Common myeloid progenitor, CD34-positive (primary cell): ENCODE measurements at places on chromosomes 2 and 18.

DNA sequence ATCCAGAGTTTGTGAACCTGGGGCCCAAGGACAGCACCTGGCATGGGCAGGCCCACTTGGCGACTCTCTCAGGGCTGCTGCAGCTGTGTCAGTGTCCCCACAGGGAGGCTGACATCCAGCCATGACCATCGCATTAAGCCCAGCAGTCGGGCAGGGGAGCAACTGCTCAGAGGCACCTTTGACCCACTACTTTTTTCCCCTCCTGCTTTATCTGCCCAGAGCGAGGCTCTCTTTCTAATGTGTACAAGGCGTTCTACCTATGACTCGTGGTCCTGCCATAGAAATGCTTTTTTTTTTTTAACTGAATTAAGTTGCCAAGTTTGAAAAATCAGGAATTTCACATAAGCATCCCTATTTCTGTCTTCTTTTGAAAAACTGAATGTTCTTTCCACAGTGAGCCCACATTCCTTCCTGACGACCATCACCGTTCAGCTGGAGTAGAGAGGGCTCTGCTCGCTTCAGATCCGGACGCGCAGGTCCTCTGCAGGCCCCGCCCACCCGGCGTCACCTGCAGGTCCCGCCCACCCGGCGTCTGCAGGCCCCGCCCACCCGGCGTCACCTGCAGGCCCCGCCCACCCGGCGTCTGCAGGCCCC lies 403 bp upstream of the CLUL1 start:
- no peaks in the 10 kb centered on the region for H3K4me1 ChIP-seq
- H3K27me3 ChIP-seq, result no peaks in the 10 kb centered on the region
- peak; percentile 68 for DNase-seq
- H3K27ac ChIP-seq, result no peak overlapping the region

DNA sequence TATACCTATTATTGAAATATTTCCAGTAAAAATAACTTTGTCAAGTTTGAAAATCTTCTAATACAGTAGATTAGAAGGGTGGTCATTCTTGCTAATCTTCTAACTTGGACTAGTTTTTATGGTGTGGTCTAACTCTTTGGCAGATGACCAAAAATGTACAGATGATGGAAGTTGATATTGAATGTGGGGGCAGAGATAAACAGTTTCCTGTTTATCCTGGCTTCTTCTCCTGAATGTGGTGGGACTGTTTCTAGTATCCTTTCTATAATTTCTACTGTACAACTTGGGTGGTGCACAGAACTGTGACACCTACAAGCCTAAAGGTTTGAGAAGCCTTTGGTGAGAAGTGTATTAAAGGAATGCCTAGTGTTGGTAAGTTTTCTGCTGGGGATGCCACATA lies 178.7 kb downstream of the PDE11A start:
- no peaks in the 10 kb centered on the region for H3K27me3 ChIP-seq
- no peaks in the 10 kb centered on the region for H3K4me1 ChIP-seq
- H3K27ac ChIP-seq, result no peak overlapping the region
- no peaks in the 10 kb centered on the region for H3K36me3 ChIP-seq
- DNase-seq, result peak; percentile 62
- H3K4me3 ChIP-seq, result no peak overlapping the region

- H3K27me3 ChIP-seq, result no peaks in the 10 kb centered on the region
- H3K4me1 ChIP-seq, result no peaks in the 10 kb centered on the region
- H3K36me3 ChIP-seq, result peaks cover 25% of the 10 kb centered on the region
- no peak for DNase-seq
Observed at GRCh38 chr2:159545085-159545484, 71.3 kb downstream of the BAZ2B start.

GRCh38 chr2:66845307-66845706 lies 410.4 kb downstream of the MEIS1 start:
- H3K27ac ChIP-seq, result no peak overlapping the region
- H3K4me1 ChIP-seq, result no peaks in the 10 kb centered on the region
- H3K4me3 ChIP-seq, result no peak overlapping the region
- DNase-seq, result no peak
- H3K36me3 ChIP-seq, result no peaks in the 10 kb centered on the region
- no peaks in the 10 kb centered on the region for H3K27me3 ChIP-seq

DNA sequence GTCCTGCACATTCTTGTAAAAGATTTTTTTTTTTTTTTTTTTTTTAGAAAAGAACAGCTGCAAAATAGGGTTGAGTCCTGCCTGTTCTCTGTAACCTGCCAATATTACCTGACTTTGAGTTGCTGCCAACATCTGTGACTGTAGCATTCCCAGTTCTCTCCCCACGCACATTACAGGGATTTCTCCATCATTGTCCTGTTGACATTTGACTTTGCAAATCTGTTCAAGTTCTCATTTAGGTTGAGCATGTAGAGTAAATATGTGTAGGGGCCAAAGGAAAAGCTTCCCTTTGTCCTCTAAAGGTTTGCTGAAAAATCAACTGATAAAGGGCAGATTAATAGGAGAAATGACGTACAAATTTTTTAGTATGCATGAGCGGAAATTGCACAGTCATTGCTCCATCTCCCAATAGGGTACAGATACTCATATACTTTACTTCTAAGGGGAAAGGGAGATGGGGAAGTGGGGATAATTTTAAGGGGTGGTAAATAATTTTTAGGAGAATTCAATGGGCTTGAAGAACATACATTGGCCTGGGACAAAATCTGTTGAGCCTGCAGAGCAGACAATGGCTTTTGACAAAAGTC lies 385.5 kb downstream of the PIK3C3 start:
- no peak overlapping the region for H3K4me3 ChIP-seq
- H3K4me1 ChIP-seq, result no peaks in the 10 kb centered on the region

GRCh38 chr18:67730886-67731285 lies 214.4 kb upstream of the DSEL start:
- H3K27me3 ChIP-seq, result no peaks in the 10 kb centered on the region
- no peak for DNase-seq
- no peaks in the 10 kb centered on the region for H3K36me3 ChIP-seq
- no peaks in the 10 kb centered on the region for H3K4me1 ChIP-seq
- H3K27ac ChIP-seq, result no peak overlapping the region

GRCh38 chr2:238493880-238494572 lies 67.3 kb downstream of the ASB1 start:
- H3K27me3 ChIP-seq, result no peaks in the 10 kb centered on the region
- no peak for DNase-seq
- no peaks in the 10 kb centered on the region for H3K36me3 ChIP-seq
- no peak overlapping the region for H3K27ac ChIP-seq
- H3K4me1 ChIP-seq, result no peaks in the 10 kb centered on the region

DNA sequence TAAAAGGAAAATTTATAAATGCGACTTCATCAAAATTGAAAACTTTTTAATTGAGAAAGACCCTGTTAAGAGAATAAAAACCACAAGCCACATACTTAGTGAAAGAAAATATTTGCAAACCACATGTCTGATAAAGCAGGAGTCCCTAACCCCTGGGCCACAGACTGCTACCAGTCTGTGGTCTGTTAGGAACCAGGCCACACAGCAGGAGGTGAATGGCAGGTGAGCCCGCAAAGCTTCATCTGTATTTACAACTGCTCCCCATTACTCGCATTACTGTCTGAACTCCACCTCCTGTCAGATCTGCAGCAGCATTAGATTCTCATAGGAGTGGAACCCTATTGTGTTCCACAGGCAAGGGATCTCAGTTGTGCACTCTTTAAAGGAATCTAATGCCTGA lies 95.5 kb upstream of the CRACDL start:
- H3K4me3 ChIP-seq, result no peak overlapping the region
- H3K27me3 ChIP-seq, result no peaks in the 10 kb centered on the region
- H3K27ac ChIP-seq, result no peak overlapping the region
- H3K4me1 ChIP-seq, result no peaks in the 10 kb centered on the region
- no peaks in the 10 kb centered on the region for H3K36me3 ChIP-seq
- DNase-seq, result peak; percentile 1

- peak; percentile 69 for DNase-seq
- no peaks in the 10 kb centered on the region for H3K36me3 ChIP-seq
- H3K4me1 ChIP-seq, result peaks cover 15% of the 10 kb centered on the region
- no peaks in the 10 kb centered on the region for H3K27me3 ChIP-seq
Observed at GRCh38 chr2:233404222-233404621, 49.9 kb downstream of the DGKD start.

DNA sequence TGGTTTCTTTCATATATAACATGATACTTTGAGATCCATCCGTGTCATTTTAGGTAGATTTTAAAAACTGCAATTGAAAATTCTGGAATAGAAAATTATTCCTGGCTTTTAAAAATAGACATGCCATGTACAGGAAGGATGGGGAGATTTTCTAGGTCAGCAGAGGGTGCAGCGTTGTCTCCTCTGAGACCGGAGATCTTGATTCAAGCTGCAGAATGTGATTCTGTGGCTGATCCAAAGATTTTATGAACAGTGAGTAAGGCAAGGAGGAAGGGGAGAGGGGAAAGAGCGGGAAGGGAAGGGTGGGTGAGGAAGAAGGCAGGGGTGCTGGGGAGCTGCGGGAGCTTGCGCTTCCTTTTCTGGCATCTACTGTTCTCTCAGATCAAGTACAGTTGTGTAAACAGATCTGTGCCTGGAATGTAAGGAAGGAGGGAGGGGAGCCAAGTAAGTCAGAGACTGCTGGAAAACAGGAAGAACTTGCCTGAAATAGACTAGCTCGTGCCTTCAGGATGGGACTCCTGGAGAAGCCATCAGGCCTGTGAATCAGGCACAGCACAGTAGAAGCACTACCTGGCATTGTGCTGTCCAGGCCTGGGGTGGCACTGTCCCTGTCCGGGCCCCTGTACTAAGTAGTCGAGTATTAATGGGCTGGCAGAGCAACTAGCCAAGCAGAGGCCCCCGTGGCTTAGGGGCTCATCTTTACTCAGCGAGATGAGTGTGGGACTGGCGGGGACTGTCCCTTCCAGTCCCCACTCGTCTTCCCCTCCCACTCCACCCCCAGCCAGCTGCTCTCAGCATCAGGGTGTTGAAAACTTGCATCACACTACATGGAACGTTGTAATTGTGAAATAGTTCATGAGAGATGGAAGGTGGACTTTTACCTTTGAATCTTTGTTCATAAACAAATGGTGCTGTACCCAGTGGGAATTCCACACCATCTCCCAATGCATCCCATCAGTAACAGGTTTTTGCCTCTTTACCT lies 163.5 kb downstream of the UXS1 start:
- H3K4me1 ChIP-seq, result no peaks in the 10 kb centered on the region
- H3K27me3 ChIP-seq, result no peaks in the 10 kb centered on the region
- no peak overlapping the region for H3K4me3 ChIP-seq
- H3K36me3 ChIP-seq, result no peaks in the 10 kb centered on the region
- no peak overlapping the region for H3K27ac ChIP-seq

GRCh38 chr2:108403494-108403893 lies 25.7 kb downstream of the SULT1C4 start:
- no peak for DNase-seq
- no peak overlapping the region for H3K4me3 ChIP-seq
- no peaks in the 10 kb centered on the region for H3K4me1 ChIP-seq
- H3K27ac ChIP-seq, result no peak overlapping the region
- no peaks in the 10 kb centered on the region for H3K27me3 ChIP-seq

- H3K4me1 ChIP-seq, result peaks cover 16% of the 10 kb centered on the region
- no peak overlapping the region for H3K27ac ChIP-seq
- DNase-seq, result no peak
- peaks cover 8% of the 10 kb centered on the region for H3K27me3 ChIP-seq
- H3K36me3 ChIP-seq, result no peaks in the 10 kb centered on the region
- no peak overlapping the region for H3K4me3 ChIP-seq
Observed at GRCh38 chr2:162074928-162075688, 1.1 kb upstream of the DPP4 start.

DNA sequence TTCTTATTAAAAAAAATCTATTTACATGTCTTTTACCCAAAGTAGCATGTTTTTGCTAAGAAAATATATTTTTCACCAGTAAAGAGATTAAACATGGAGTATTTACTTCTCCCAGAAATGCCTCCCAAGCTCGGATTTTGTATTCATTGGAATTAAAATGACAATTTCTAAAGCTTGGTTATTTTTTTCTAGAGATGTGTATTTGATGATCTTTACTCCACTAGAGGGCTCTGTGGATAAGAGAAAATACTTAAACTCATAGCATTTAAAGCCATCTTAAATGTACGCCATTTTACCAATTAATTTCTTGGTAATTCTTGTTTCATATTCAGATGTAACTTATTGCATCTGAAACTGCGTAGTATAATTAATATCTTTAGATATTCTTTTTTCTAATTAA lies 461.4 kb downstream of the GALR1 start:
- no peak overlapping the region for H3K4me3 ChIP-seq
- peak; percentile 2 for DNase-seq
- H3K4me1 ChIP-seq, result no peaks in the 10 kb centered on the region
- H3K27ac ChIP-seq, result no peak overlapping the region

- H3K4me3 ChIP-seq, result no peak overlapping the region
- no peak overlapping the region for H3K27ac ChIP-seq
- H3K27me3 ChIP-seq, result no peaks in the 10 kb centered on the region
- H3K36me3 ChIP-seq, result no peaks in the 10 kb centered on the region
Observed at GRCh38 chr18:29594493-29594892, 1417.6 kb upstream of the CDH2 start.

GRCh38 chr2:162038725-162039124 lies 35.3 kb downstream of the DPP4 start:
- no peak overlapping the region for H3K4me3 ChIP-seq
- H3K4me1 ChIP-seq, result no peaks in the 10 kb centered on the region
- DNase-seq, result no peak
- no peaks in the 10 kb centered on the region for H3K36me3 ChIP-seq
- no peaks in the 10 kb centered on the region for H3K27me3 ChIP-seq

- no peaks in the 10 kb centered on the region for H3K36me3 ChIP-seq
- no peak overlapping the region for H3K27ac ChIP-seq
- H3K4me1 ChIP-seq, result peaks cover 7% of the 10 kb centered on the region
Observed at GRCh38 chr2:137924019-137924418, 40.3 kb upstream of the HNMT start.

DNA sequence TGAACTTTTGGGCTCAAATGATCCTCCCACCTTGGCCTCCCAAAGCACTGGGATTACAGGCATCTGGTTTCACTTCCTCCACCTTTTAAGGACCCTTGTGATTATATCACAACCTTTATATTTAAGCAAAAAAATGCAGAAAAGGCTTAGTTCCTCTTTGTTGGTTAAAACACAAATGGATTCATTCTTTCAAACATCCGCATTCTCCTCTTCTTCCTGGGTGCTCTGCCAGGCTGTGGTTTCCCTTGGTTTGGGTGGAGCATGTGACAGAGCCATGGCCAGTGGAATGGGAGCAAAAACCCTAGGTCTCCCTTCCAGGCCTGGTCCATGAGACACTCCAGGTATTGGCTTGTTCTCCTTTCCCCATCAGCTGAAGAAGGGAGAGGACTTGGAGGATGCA lies 9.9 kb upstream of the SLC66A3 start:
- no peak for DNase-seq
- no peak overlapping the region for H3K4me3 ChIP-seq
- H3K4me1 ChIP-seq, result peaks cover 4% of the 10 kb centered on the region
- no peak overlapping the region for H3K27ac ChIP-seq

GRCh38 chr2:144682248-144682647 lies 162.3 kb upstream of the ZEB2 start:
- no peak overlapping the region for H3K4me3 ChIP-seq
- no peak for DNase-seq
- H3K27ac ChIP-seq, result no peak overlapping the region
- H3K27me3 ChIP-seq, result no peaks in the 10 kb centered on the region
- no peaks in the 10 kb centered on the region for H3K36me3 ChIP-seq
- peaks cover 22% of the 10 kb centered on the region for H3K4me1 ChIP-seq
